Stimulated activated CD4-positive, alpha-beta T cell treated with anti-CD3 and anti-CD28 coated beads, TNF-alpha, amount 100 ng/mL, for 24 hours (primary cell): ENCODE measurements at places on chromosomes 1 and 21.

DNA sequence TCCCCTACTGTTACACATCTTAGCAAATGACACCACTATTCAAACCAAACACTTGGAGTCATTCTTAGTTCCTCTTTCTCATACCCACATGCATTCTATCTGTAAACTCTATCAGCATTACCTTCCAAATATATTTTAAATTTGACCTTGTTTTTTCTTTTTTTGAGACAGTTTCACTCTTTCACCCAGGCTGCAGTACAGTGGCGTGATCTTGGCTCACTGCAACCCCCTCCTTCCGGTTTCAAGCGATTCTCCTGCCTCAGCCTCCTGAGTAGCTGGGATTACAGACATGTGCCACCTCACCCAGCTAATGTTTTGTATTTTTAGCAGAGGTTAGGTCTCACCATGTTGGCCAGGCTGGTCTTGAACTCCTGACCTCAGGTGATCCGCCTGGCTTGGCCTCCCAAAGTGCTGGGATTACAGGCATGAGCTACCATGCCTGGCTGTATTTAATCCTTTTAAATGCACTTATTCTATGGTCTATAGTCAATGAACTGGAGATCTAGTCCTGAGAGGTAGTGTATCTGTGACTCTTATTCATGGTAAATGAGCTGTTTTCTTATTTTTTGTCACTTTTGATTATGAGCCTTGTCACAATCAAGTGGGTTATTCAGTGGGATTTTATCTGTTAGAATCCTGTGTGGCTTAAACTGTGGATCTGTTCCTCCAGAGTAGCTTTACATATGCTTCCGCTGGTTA is 73.1 kb downstream of the GATAD2B start:
- no peak for DNase-seq

DNA sequence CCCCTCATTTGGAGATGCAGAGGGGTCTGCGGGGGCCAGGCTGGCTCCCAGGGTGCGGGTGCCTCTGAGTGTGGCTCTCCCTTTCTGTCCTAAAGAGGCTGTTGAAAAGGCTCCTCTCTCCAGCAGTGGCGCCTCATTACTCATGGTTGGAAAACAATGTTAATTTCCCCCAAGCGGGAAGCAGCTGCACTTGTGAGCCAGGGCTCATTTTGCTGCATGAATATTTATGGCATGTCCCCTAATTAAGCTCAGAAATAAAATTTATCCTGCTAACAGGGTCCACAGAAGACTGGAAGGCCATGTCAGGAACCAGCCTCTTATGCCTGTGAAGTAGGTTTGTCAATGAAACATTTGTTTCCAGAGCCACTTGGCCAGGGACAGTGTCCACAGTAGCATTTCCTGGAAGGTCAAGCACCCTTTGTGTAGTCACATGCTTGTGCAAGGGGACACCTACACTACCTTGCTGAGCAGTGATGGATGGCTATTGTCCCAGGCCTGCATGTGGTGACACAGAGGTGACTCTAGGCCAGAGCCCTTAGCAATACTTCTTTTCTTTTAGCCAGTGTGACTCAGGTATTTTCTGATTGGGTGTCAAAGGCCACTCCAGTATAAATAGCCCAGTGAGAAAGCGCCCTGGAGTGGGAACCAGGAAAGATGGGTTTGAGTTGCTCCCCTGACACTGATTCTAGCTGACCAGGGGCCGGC is 259.0 kb downstream of the FOXD2 start:
- no peak for DNase-seq

DNA sequence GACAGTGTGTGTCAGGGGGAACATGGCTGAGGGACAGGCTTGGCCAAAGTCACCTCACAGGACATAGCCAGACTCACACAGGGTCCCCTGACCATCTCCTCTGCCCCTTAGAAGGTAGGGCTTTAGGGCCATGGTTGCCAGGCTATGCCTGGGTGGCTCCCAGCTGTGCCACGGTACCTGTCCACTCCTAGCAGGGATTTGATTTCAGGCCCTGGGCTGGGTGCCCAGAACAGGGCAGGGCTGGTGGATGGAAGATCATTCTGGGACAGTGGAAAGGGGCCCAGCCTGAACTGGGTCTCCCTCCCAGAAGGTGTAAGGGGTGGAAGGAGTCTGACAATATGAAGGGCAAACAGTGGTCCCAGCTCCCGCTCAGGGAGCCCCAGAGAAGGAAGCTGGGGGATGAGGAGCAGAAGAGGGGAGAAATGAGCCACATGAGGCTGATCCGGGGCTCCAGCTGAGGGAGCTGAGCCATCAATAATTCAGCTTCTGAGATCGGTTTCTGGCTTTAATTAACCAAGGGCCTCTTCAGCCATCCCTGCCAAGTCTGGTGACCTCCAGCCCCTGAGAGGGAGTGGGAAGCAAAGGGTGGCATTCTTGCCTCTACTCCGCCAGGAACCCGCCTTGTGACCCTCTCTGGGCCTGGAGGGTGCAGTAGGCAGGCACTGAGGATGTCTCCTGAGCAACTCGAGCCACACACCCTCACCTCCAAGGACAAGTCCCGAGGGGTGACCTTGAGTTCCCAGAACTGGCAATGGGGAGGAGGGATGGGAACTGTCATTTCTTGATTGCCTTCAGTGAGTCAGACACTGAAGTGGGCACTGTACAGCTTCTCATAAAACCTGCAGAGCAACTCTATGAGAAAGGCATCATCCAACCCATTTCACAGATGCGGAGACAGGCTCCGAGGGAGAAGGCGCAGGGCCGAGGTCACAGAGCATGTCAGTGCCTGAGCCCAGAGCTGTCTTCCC is 2.1 kb downstream of the CD164L2 start:
- DNase-seq, result no peak

- DNase-seq, result no peak
These were observed 77.7 kb downstream of the CYYR1 start for GRCh38 chr21:26495283-26495849.

GRCh38 chr1:104929280-104929679 is 1179.6 kb downstream of the AMY1C start:
- no peak for DNase-seq
